ENCODE measurements at places on chromosomes 12 and 14.
A peak's percentile ranks its signal among the peaks of the same experiment; 100 is the strongest.

GRCh38 chr14:40464531-40464930 is 1032.3 kb upstream of the FBXO33 start:
- no peak for DNase-seq

DNA sequence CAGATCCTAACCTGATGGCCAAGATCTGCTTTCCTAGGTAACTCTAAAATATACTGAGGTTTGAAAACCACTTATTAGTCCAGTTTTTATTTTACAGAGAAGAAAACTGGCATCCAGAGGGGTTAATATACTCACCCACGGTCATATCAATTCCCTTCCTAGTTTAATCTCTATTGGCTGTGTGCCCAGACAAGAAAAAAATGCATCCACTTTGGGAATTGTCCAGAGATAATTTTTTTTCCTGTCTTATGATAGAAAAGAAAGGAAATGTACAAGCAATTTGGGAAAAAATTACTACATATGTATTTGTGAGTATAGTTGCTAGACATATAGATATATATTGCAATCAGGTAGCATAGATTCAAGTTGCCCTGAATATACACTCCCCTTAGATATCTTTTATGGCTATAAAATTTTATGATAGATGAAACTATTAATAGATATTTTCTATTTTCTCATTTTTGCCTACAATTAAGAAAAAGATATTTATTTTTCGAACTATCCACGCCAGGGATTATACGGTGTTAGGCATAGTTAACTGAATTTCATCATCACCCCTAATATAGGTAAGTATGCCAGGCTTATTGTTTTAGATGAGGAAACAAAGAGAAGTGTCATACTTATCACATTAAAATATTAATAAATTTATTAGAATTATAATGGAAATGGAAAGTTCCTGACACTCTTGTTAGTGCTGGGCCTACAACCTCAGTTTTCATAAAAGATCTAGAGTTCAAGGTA is 100.5 kb upstream of the SLC38A2 start:
- DNase-seq: no peak

DNA sequence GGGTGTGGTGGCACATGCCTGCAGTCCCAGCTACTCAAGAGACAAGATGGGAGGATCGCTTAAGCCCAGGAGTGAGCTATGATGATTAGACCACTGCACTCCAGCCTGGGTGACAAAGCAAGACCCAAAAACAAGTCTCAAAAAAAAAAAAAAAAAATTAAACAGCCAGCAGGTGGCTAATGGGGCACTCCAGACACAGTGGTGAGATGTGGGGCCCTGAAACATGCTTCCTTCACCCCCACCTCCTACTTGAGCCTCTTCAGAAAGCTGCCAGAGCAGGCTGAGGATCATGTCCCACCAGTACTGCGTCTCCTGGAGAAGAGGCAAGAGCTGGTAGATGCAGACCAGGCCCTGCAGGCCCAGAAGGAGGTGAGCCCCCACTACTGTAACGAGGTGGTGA is 2.1 kb downstream of the CFAP73 start:
- no peak for DNase-seq

- peak; percentile 20 for DNase-seq
These were observed 21.3 kb upstream of the RFLNA start for GRCh38 chr12:124273630-124274029.

DNA sequence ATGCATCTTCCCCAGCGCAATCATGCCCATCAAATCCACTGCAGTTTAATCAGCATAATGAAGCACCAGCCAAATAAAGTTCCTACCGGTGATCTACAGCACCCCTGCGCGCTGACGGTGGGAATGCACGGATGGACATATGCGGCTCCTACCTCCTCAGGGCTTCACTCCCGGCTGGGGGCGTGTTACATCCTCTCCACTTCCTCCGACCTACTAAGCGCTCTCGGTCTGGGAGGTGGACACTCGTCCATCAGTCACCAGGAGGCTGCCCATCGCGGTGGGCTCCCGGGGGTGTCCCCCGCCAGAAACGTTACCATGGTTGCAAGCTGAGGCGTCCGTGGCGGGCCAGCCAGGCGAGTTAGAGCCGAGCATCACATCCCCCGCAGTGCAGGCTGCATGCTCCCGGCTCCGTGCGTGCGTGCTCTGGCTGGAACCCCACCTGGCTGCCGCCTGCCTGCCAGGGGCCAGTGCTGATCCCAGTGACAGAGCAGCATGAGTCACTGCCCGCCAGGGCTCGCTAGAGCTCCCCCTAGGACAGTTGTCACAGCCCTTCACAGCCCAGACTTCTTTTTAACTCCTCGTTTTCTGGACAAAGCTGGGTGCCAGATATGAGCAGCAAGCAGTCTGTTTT is 73.0 kb downstream of the CIT start:
- no peak for DNase-seq
